ENCODE measurements at places on chromosomes 12 and 14.

DNA sequence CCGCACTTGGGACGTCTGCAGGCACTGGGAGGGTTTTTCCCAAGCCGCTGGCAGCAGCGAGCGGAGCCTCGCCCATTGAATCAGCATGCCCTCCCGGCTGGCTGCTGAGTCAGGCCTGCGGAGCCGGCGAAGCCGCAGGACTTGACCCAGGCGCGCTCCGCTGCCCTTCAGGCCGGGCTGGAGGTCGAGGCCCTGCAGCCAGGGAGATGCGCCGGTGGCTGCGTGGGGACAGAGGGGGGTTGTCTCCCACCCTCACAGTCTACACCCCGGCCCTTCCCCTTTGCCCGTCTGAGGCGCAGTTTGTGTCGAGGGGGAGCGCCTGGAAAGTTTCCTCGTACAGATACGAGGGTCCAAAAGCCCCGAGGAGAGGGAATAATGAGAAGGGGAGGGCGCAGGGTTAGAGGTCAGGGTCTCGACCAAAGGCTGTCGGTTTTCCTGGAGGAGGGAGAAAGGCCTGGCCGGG is 759 bp upstream of the KLC1 start:
- DNase-seq = no peak

GRCh38 chr12:88552610-88553079 is 27.6 kb downstream of the KITLG start:
- DNase-seq = no peak

GRCh38 chr14:93183596-93184317 is 940 bp downstream of the MOAP1 start:
- no peak for DNase-seq

- DNase-seq = no peak
Measured at GRCh38 chr14:65704850-65705249, 292.3 kb downstream of the FUT8 start.

- no peak for DNase-seq
Measured at GRCh38 chr14:23021434-23021833, 11.5 kb upstream of the C14orf93 start.

GRCh38 chr12:127991485-127991884 is 275.5 kb upstream of the TMEM132C start:
- no peak for DNase-seq

GRCh38 chr12:71760471-71760870 is 5.8 kb downstream of the RAB21 start:
- no peak for DNase-seq

GRCh38 chr14:28161040-28161439 is 605.5 kb upstream of the FOXG1 start:
- no peak for DNase-seq

- DNase-seq = no peak
Measured at GRCh38 chr12:98374007-98374406, 141.4 kb upstream of the TMPO start.

- DNase-seq = peak; percentile 60
Measured at GRCh38 chr14:106556665-106557289, 1030.4 kb downstream of the TMEM121 start.

GRCh38 chr14:50796390-50796789 is 34.6 kb downstream of the NIN start:
- DNase-seq = no peak

DNA sequence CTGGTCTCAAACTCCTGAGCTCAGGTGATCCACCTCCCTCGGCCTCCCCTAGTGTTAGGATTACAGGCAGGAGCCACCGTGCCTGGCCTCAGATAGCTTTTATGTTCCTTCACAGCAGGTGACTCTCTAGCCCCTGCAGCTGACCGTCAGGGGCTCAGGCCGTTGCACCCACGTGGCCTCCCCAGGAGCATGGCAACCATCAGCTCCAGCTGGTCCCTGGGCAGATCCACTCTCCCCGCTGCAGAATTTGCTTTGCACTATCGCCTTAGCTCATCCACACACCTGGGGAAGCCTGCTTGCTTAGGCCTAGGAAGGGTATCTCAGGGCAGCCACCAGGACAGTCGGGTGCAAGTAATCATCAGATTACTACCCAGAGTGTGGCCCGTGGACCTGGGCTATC is 62.6 kb downstream of the TSPAN9 start:
- no peak for DNase-seq

DNA sequence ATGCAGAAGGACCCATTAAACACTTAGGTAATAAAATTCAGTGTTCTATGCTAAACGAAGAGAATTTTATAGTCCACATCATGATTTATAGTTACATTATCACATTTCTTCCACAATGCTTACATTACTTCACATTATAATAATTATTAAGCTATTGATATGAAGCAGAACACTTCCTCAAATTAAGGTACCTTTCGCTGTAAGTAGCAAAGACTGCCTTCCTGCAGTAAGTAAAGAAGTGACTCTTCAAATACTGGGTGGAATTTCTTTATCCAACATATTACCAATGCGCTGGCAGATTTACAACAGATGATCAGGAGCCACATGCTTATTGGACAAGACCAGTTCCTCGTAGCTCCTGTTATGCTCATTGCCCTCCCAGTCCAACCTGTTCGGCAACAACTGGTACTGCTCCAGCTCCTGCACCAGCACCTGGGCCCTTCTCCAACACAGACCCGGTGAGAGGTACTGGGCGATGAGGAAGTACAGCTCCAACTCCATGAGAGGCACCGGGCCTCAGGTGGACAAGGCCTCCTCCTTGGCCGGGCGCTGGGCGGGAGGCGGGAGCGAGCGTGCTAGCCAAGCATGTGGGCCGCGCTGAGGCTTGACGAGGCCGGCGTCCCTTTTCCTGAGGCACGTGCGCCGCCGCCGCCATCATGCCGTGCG is 210.7 kb upstream of the ATP2B1 start:
- no peak for DNase-seq

DNA sequence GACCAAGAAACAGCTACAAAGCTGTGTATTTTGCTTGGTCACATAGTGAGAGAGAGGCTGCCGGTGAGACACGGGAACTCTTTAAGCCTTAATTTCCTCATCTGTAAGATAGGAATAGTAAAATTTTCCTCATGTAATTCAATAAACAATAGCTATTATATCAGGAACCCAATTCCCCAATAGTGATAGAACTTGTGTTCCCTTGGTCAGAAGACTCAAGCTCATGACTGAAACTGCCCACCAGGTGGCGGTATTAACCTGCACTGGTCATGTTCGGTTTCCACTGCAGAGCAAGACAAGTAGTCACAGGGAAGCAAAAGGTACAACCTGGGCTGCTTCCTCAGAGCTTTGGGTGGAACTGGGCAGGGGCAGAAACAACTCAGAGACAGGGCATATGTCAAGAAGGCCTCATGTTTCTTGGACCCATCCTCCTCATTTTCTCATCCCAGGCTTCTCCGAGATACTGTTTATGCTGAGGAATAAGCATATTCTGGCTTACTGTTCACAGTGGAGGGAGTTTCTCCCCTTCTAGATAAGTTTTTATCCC is 4.2 kb upstream of the AJUBA start:
- peak; percentile 95 for DNase-seq

DNA sequence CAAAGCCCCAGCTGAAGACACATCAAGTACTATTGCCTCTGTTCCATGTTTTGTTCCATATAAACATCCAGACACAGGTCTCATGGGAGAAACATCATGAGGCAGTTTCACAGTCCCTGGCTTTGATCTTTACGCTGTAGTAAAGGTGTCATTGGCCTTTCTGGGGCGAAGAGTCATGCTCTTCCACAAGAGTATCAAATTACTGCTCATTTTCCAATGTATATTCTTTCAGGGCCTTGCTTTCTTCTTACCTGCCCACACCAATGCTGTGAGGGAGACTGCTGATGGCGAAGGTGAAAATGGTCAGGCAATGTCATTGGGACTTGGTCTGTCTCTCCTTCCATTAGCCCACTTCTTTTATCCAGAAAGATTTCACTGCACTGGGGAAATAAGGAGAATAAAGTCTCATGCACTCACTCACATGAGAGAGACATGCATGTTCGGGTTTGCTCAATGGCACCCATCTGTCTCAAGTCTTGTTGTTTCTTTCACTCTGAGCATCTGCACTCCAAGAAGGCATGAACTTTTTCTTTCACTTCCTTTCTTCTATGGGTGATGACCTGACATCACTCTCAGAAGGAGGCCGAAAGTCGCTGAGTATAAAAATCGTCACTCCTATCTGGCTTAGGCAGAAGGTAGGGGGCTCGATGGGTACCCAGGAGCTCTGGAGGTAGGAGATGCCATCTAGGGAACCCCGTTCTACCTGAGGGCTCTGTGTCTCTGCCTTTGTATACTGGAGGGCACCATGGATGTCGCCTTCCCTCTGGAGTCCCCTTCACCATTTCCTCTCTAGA is 1.3 kb upstream of the JDP2 start:
- DNase-seq = no peak

DNA sequence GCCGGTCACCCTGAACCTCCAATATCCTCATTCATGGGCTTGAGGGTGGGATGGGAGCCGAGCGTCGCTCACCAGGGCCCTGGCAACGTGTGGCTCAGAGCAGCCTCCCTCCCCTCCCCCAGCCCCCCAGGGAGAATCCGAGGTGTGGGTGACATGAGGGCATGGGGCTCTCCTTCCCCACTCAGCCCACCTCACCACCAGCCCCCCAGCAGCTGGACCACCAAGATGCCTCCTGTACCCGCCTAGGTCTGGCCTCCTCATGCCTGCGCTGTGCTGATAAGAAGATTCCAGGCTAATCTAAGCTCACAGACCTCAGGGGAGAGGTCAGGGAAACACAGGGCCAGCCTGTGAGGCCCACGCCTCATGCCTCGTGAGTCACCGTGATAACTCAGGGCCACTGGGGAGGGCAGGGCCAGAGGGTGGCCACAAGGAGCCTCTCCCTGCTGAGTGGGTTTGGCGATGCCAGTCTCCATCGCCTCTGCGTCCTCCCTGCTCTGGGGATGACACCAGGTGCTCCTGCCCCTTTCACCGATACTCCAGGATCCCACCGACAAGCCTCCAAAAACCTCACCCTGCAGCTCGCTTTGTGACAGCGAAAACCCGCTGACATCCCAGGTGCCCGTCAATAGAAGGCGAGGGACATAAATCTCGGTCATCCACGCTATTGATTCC is 56.9 kb downstream of the TESC start:
- no peak for DNase-seq

DNA sequence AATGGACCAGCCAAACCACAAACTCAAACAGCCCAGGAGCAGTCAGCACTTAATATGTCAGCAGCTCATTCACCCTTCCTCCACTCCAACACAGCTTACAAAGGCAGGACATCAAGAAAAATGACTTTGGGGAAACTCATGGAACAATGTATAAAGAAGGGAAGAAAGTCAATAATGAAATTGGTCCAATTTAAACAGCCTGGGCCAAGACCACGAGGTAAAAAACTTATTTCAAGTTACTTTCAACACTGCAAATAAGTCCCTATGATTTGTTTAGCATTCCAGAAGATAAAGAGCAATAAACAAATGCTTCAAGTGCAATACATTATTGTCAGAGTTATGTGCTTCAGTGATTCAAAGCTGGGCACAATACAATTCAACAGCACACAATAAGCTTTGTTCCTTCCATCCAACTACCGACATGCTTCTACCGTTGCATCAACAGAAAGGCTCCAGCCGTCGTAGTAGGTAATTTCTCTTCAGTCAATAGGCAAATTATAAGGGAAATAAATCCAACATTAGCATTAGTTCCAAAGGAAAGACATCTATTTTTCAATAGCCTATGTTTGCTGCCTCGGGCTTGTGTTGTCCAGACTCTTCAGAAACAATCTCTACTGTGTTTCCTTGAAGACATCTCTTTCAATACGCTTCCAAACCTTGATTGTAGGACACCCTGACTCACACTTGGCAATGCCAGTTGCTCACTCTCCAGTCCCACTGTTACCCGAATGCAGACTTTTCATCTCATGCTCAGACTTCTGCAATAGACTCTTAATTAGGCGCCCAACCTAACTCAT is 225.7 kb downstream of the NUAK1 start:
- DNase-seq = no peak

GRCh38 chr14:33647385-33647786 is 303.5 kb downstream of the EGLN3 start:
- DNase-seq = no peak

DNA sequence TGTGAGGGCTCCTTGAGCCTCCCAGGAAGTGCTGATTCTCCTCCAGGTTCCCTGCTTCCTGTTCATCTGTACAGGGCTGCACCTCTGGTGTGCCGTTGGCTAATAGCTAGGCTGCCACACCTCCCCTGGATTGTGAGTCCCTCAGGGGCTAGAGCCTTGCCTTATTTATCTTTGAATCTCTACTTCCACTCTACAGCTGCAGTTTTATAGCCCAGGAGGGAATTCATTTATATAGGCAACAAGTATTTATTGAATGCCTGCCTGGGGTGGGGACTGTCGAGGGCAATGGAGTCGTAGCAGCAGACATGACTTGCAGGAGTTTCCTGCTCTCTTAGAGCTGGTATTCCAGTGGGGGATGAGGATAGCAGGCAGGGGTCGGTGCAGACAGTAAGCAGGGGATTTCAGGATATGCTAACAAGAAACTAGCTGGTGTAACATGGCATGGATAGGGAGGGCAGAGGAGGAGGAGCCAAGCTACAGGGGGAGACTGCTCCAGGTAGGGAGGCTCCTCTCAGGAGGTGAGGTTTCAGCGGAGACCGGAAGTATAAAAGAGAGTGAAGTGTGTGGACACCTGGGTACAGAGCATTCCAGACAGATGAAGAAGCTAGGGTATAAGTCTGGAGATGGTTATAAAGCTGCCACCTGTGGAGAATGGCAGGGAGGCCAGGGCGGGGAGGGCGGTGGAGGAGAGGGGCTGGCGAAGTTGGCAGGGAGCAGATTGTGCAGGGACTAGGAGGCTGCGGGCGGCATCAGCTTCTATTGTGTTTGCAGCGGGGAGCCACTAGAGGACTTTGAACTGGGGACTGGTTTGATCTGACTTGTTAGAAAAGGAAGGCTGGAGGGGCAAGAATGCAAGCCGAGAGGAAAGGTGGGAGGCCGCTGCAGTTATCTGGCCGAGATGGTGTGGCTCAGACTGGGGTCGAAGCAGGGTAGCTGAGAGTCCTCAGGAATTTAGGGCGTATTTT is 17.2 kb downstream of the USP30 start:
- DNase-seq = no peak

DNA sequence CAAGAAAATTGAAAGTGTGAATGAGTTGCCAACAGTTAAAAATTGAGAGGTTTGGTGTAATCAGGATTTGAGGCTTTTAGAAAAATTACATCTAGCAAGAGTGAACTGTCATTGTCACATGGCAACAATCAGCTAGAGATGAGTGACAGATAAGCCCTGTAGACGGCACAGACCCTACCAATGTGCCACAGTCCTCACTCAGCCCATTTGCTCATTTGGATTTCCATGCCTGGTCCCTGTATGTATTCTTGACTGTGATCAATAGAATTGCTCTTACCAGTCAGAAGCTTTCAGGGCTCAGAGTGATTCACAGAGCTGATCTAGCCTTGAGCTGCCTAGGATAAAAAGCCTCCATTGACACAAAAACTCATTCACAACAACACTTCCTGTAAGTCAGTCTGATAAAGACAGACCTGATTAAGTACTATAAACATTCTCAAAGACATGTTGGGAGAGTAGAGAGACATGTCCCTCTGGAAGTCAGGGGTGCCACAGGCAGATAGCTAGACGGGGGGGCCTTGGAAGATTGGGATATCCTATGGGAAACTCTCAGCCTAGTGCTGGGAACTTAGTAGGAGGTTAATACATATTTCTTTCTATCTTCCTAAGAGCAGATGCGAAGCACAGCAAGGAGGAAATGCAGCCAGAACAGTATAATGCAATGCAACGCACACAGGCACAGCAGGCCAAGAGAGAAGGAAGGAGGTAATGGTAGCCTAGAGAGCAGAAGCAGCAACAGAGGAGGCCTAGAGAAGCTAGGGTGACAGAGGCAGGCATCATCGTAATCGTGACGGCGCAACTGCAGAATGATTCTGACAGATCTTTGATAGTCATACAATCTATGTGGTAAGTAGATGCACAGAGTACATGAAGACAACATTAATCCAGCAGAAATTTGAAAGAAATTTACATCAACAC is 2.0 kb upstream of the PELI2 start:
- DNase-seq = no peak

GRCh38 chr14:47148686-47149085 is 497.1 kb upstream of the RPL10L start:
- no peak for DNase-seq
